ENCODE measurements at places on chromosomes 11 and 22. TPM values are rescaled to one million over a fixed set of nuclear protein-coding genes. Genes with fewer than 3 reads are reported as not detected.
A peak's percentile ranks its signal among the peaks of the same experiment; 100 is the strongest.

Gene TSKU
- not detected for total RNA-seq

Gene MTA2
- total RNA-seq: 172 TPM

Gene CEND1
- not detected for total RNA-seq

Gene NARS2
- total RNA-seq: 11.1 TPM

Gene CST6
- not detected for total RNA-seq

- peak overlapping the region; percentile 4 for H3K4me3 ChIP-seq
- H3K36me3 ChIP-seq: peaks cover 6% of the 10 kb centered on the region
- peak overlapping the region; percentile 56 for H3K27ac ChIP-seq
- peak; percentile 74 for DNase-seq
These were observed 39.0 kb downstream of the CTNND1 start for GRCh38 chr11:57800444-57801182.

- H3K4me1 ChIP-seq: peaks cover 36% of the 10 kb centered on the region
- H3K4me3 ChIP-seq: peak overlapping the region; percentile 65
- H3K27me3 ChIP-seq: no peaks in the 10 kb centered on the region
These were observed 54.2 kb downstream of the GRAMD4 start for GRCh38 chr22:46674367-46674781.

DNA sequence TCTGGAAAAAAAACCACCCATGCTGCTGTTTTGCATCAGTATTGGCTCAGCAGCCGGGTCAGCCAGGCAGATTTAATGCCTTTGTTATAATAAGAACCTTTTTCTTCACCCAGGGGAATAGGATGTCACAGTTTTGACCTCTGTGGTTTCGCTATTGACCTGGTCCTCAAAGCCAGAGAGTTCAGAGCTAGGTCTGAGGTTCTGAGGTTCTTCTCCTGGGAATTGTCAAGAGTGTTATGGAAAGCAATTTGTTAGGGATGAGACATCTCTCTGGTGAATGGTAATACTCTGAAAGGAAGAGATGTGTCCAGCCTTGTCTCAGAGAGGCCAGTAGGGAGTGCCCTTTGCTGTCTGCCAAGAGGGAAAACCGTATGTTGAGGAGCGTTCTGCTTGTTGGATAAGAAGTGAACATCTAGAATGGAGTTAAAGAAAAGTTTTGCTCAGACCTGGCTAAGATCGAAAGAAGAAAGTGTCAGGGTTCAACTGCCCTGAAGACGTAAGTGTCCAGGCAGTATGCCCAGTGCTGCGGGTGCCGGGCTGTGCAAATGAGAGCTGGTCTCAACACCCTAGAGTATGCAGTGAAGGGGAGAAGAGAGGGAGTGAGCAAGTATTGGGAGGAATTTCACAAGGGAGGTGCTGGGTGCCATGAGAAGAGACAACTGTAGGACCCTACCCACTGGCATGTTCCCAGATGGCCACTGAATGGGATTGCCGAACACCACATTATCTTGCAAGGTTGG, 150.9 kb upstream of the TTC12 start:
- DNase-seq: no peak
- H3K36me3 ChIP-seq: no peaks in the 10 kb centered on the region
- no peak overlapping the region for H3K4me3 ChIP-seq
- H3K27ac ChIP-seq: no peak overlapping the region

DNA sequence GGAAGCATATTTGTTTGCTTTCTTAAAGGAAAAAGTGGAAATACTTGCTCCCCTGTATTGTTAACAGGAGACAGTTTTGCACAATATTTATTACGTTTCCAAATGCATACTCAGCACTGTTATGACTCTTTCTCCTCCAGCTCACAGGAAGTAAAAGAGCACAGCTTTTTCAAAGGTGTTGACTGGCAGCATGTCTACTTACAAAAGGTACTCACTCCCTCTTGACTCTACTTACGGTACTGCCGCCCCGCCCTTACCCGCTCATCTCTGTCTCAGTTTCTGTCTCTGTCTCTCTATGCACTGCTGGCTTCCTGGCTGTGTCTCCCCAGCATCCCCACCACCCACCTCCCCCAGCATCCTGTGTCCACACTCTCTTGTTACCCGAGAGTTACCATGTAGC, 32.2 kb upstream of the MYO18B start:
- no peaks in the 10 kb centered on the region for H3K27me3 ChIP-seq
- H3K4me1 ChIP-seq: peaks cover 6% of the 10 kb centered on the region
- no peaks in the 10 kb centered on the region for H3K36me3 ChIP-seq
- peak overlapping the region; percentile 34 for H3K27ac ChIP-seq
- DNase-seq: peak; percentile 24
- peak overlapping the region; percentile 34 for H3K4me3 ChIP-seq

- H3K36me3 ChIP-seq: peaks cover 92% of the 10 kb centered on the region
- H3K4me1 ChIP-seq: no peaks in the 10 kb centered on the region
- H3K27ac ChIP-seq: no peak overlapping the region
- H3K27me3 ChIP-seq: no peaks in the 10 kb centered on the region
- no peak for DNase-seq
These were observed 14.5 kb downstream of the UBE4A start for GRCh38 chr11:118373871-118374270.

DNA sequence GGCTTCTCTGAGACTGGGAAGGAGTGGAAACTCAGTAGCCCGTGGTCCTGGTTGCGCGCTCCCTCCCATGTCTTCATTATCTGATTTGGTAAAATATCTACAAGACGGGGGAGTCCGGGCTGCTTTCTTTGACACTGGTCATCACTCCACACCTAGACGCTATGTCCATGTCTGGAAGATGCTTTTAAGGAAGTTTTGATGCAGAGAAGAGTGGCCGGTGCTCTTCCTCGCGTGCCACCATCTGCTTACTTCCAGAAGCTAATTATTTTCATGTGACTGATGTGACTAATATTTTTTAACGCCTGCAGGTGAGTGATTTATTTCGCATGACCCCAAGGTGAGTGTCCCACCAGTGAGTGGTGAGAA, 339 bp upstream of the TRIM21 start:
- peak overlapping the region; percentile 90 for H3K4me3 ChIP-seq
- H3K4me1 ChIP-seq: peaks cover 24% of the 10 kb centered on the region
- H3K27me3 ChIP-seq: peaks cover 2% of the 10 kb centered on the region
- H3K36me3 ChIP-seq: peaks cover 15% of the 10 kb centered on the region

DNA sequence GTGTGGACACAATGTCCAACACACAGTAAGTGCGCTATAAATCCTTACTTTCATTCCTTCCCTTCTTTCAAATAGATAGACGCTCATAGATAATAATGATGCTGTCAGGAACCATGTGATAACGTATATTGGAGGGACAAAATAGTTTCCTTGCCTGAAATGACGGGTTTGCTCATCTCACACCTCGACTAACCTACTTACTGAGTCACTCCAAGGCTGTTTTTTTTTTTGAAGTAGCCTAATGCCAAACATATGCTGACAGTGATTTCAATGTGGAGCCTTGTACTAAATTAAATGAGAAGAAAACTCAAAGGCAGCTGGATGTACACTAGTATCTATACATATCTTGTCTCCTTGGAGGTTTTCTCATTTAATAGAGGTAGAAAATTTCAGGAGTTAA, 400.5 kb downstream of the NELL1 start:
- no peak overlapping the region for H3K27ac ChIP-seq
- H3K27me3 ChIP-seq: no peaks in the 10 kb centered on the region
- no peak for DNase-seq
- no peak overlapping the region for H3K4me3 ChIP-seq

DNA sequence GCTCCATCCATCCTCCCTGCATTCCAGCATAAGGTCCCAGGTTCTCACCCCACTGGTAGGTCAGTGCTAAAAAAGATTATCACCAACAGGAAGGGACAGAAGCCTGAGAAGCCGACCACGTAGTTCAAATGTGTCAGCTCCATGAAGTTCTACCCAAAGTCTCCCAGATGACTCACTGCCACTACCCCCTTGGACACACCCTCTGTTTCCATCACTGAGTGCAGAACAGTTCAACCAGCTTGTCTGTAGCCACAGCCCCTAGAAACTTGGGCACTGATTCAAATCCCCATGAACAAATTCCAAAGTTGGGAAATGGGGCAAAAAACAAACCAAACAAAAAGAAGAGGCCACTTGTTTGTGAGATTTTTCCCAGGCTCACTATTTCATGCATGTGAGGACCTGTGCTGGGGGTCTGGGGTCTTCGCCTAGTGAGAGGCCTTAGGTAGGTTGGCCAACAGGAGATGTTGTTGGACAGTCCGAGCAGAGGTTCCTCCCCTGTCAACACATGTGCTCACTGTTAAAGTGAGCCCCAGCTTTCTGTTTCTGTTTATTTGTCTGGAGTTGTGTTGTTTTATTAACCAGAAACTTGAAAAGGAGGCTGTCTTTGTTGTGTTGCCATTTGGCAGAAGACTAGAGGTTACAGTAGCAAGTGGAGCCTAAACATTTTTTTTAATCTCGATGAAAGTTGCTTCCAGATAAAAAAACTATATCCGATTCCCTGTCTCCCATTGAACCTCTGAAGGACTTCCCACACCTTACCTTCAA, 24.2 kb upstream of the FLI1 start:
- no peak overlapping the region for H3K4me3 ChIP-seq
- H3K27me3 ChIP-seq: no peaks in the 10 kb centered on the region
- H3K4me1 ChIP-seq: no peaks in the 10 kb centered on the region

- H3K36me3 ChIP-seq: no peaks in the 10 kb centered on the region
- DNase-seq: no peak
- H3K27ac ChIP-seq: no peak overlapping the region
- H3K27me3 ChIP-seq: no peaks in the 10 kb centered on the region
- H3K4me1 ChIP-seq: no peaks in the 10 kb centered on the region
These were observed 627.3 kb downstream of the METTL15 start for GRCh38 chr11:28735511-28735910.

- no peak for DNase-seq
- no peak overlapping the region for H3K27ac ChIP-seq
- H3K4me1 ChIP-seq: no peaks in the 10 kb centered on the region
- peaks cover under 1% of the 10 kb centered on the region for H3K27me3 ChIP-seq
- no peaks in the 10 kb centered on the region for H3K36me3 ChIP-seq
These were observed 8.3 kb downstream of the GAS2 start for GRCh38 chr11:22674470-22675439.

DNA sequence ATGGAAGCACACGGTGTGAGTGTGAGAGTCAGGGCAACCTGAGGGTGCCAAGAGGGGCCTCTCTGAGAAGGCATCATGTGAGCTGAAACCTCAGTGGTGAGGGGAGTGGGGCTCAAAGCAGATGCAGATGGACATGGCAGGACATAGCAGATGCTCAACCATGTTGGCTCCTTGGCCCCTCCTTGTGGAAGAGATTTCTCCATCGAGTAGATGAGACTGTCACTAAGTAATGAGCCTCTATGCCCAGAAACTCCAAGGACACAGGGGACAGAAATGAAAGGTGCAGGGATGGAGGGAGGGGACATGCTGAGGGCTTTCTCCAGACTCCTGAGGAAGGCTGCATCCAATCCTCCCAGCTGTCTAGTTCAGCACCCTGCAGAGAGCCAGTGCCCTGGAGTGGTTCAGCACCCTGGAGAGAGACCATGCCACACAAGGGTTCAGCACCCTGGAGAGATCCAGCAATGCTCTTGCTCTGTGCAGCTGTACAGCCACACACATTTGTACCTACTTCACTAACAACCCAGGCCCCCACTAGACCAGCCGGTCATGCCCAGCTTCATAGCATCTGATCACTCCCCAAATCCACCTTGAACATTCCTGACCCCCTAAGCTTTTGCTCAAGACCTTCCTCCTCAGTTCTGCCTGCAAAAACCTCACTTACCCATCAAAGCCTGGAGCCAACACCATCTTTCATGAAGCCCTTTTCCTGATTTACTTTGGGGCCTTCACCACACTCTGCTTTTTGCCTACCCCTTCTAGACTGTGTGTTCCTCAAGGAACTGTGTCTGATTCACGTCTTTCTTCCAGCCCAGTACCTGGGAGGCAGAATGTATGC, 252.0 kb downstream of the CTTN start:
- no peaks in the 10 kb centered on the region for H3K27me3 ChIP-seq
- peak; percentile 27 for DNase-seq
- no peaks in the 10 kb centered on the region for H3K36me3 ChIP-seq

GRCh38 chr22:30855677-30856518, 112.7 kb downstream of the MORC2 start:
- DNase-seq: no peak
- H3K4me1 ChIP-seq: no peaks in the 10 kb centered on the region
- H3K27me3 ChIP-seq: peaks cover 4% of the 10 kb centered on the region
- no peaks in the 10 kb centered on the region for H3K36me3 ChIP-seq

GRCh38 chr11:43985386-43985752, 42.9 kb downstream of the C11orf96 start:
- no peaks in the 10 kb centered on the region for H3K27me3 ChIP-seq
- H3K27ac ChIP-seq: no peak overlapping the region
- DNase-seq: no peak
- H3K4me3 ChIP-seq: no peak overlapping the region

- H3K27ac ChIP-seq: no peak overlapping the region
- DNase-seq: no peak
- H3K36me3 ChIP-seq: no peaks in the 10 kb centered on the region
These were observed 70.0 kb downstream of the WNT7B start for GRCh38 chr22:45906946-45907345.

DNA sequence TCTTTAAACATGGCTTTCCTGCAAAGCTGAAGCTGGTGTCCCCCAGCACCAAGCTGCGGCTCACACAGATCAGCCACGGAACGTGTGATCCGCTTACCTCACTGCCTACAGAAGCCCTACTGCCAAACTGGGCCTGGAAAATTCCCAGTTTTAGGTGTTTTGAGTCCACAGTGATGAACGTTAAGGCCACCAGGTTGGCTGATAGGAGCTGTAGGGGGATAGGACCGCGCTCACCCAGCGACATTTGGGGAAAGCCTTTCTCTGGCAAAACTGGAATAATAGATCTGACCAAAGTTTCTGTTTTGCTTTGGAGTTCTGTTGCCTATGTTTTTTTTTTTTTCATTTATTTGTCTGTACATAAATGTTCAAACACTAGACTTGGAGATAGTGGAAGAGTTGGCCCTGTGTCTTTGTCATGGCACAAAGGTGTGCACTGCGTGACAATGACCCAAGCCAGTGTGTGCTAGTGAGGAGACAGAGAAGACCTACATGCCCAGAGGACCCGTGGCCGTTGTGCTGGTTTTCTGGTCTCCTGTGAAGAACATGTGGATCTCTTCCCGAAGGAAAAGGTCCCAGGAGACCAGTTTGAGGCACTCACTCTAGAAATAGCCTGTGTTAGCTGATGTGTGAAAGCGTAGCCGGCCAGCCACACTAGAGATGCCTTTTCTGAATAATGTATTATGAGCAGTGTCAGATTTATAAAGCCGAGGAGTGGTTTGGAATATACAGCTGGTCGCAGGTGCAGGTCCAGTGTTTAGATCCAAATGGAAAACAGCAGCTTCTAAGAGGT, 15.0 kb downstream of the ASPHD2 start:
- H3K27me3 ChIP-seq: no peaks in the 10 kb centered on the region
- H3K36me3 ChIP-seq: peaks cover 12% of the 10 kb centered on the region
- no peak overlapping the region for H3K27ac ChIP-seq
- DNase-seq: no peak
- no peak overlapping the region for H3K4me3 ChIP-seq

DNA sequence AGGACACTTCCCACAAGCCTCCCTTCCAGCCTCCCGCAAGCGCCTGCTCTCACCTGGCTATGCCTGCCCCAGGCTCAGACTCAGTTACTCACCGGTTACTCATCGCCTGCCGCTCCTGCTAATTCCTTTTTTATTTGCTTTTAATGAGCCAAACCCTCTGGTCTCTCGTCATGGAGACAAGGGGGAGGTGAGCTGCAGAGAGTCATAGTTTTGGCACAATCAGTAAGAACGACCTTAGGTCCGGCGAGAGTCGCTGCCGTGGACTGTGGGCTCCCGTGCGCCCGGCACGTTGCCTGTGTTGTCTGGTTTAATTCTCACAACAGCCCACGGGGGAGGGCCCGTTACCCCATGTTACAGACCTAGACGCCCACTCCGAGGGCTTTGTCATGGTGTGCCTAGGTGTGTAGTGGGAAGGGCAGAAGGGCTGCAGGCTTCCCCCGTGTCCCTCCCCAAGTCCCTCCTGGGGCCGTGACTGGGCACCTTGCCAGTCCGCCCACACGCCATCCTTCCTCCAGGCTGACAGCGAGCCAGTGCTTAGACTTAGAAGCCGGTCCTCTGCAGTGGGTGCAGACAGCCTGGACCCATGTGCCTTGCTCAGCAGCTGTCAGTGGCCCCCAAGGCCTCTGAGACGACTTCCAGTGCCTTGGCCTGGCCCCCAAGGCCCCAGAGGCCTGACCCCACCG, 42.2 kb downstream of the WNT7B start:
- H3K4me1 ChIP-seq: no peaks in the 10 kb centered on the region
- no peak overlapping the region for H3K27ac ChIP-seq

Measured in CD4-positive, CD25-positive, alpha-beta regulatory T cell (primary cell).